Mesothelial cell of epicardium (in vitro differentiated cells): ENCODE measurements at places on chromosomes 12 and 14.
A peak's percentile ranks its signal among the peaks of the same experiment; 100 is the strongest.

DNA sequence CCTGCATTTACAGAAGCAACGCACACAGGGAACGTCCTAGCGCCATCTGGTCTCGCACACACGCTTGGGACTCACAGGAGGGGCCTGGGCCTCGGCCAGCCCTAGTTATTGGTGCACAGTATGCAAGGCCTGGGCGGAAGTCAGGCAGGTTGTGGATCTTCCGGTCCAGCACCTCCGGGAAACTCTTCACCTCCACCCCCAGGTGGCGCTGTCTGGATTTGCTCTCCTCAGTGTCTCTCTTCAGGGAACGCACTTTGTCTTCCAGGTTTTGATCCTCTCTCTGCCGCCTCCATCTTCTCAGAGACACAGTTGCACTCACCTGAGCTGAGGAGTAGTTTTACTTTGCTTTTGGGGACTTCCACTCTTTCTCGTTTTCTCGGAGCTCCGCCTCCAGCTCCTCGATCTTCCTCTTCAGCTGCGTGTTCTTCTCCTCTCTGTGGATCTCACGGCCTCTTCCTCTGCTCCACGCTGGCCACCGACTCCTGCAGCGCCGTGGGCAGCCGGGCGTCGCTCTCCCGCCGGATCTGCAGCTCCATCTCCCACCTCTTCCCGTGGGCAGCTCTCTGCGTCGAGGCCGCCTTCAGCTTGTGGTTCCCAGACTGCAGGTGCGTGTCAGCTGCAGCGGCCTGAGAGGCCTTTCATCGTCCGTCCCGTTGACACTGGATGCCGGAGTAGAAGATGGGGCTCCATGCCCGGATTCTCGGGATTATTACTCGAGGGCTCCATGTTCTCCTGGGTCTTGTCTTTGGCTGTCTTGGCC, 933.8 kb downstream of the TMEM121 start:
- no peaks in the 10 kb centered on the region for H3K27me3 ChIP-seq
- no peak for DNase-seq
- H3K4me3 ChIP-seq = no peak overlapping the region
- no peaks in the 10 kb centered on the region for H3K4me1 ChIP-seq

DNA sequence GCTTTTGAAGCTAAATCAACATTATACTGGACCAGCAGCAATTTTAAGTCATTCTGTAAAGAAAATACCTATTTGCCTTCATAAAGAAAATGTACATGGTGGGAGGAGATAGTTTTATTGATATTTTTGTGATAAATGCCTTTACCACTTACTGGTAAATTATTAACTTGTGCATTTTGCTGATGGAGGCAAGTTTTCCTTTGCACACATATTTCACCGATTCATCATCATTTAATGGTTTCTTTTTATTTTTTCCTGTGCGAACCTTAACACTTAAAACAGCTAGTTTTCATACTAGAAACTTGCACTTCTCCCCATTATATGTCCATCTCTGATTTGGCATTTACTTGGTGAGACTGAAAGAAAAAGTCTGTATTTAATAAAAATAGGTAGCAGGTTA, 239.3 kb downstream of the TRHDE start:
- DNase-seq = no peak
- H3K4me1 ChIP-seq = peaks cover 5% of the 10 kb centered on the region
- H3K4me3 ChIP-seq = no peak overlapping the region
- no peaks in the 10 kb centered on the region for H3K27me3 ChIP-seq

DNA sequence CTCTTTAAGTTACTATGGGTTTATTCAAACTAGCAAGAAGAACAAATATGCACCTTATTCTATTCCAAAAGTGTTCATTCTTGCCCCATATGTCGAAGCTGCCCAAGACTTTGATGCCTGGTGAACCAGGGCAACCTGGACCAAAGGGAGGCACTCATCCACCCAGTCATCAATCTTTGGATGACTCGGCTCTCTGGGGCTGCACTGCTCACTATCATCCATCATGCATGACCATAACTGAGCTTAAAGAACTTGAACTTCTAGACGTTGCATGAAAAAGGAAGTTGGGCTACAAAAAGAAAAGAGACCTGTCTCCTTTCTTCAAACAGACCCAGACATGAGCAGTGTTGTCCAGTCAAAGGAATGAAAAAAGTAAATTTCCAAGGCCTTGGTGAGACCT, 1.2 kb downstream of the KRT4 start:
- no peak overlapping the region for H3K4me3 ChIP-seq
- no peak for DNase-seq
- H3K27me3 ChIP-seq = peaks cover 19% of the 10 kb centered on the region
- H3K36me3 ChIP-seq = no peaks in the 10 kb centered on the region
- peaks cover 23% of the 10 kb centered on the region for H3K4me1 ChIP-seq
- no peak overlapping the region for H3K27ac ChIP-seq

DNA sequence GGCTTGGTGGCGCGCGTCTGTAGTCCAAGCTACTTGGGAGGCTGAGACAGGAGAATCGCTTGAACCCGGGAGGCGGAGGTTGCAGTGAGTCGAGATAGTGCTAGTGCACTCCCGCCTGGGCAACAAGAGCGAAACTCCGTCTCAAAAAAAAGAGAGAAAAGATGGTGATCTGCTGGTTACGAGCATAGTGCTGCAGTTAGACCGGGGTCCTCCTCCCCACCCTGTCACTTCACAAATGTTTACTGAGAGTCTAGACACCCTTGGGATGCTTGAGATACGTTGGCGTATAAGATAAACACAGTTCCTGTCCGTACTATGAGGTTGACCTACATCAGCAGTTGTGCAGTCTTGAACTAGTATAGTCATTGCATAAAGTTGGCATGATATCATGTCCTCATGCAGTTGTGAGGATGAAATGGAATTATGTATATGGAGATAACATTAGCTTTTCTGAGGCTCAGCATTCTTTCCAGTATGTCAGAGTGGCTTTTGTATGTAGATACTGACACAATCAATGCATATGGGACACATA, 787 bp downstream of the ACAD10 start:
- no peak for DNase-seq
- peak overlapping the region; percentile 98 for H3K27ac ChIP-seq
- H3K36me3 ChIP-seq = peaks cover 9% of the 10 kb centered on the region
- no peaks in the 10 kb centered on the region for H3K27me3 ChIP-seq

DNA sequence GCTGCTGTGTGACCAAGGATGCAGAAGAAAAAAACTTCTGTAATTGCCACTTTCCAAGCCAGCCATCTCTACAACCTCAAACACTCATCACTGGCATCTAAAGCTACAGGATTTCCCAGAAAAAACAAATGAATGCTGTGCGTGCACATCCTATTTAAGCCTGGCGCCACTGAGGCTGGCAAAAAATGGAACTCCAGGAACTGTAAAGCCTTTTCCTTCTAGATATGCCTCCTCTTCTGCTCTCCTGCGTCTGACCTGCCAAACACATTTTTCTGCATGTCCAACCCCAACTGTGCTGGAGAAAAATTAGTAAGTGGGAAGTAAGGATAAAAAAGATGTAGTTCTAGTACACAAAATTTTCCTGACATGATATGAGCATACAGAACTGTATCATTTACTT, 184.9 kb downstream of the ITPR2 start:
- H3K27me3 ChIP-seq = no peaks in the 10 kb centered on the region
- peaks cover 29% of the 10 kb centered on the region for H3K4me1 ChIP-seq
- no peak for DNase-seq
- peak overlapping the region; percentile 95 for H3K27ac ChIP-seq

DNA sequence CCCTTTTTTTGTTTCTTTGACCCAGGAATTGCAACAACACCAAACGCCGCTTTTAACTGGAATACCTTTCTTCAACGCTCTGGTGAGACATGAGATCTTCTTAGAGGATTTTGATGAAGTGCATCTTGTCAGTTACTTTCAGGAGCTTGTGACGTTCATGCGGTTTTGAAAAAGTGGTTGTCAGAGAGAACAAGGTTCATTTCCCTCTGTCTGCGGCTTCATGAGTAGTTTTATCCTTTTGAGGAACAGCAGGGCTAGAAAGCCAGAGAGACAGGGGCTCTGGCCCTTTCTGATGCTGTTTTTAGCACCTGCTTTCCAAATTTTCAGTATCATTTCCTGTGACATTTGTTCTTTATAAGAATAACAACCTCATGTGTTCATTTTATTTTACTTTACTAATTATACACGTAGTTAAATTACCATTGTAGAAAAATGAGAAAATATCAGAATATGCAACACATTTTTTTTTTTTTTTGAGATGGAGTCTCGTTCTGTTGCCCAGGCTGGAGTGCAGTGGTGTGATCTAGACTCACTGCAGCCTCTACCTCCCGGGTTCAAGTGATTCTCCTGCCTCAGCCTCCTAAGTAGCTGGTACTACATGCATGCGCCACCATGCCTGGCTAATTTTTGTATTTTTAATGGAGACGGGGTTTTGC, 61.8 kb downstream of the GLT1D1 start:
- no peaks in the 10 kb centered on the region for H3K36me3 ChIP-seq
- H3K4me1 ChIP-seq = peaks cover 2% of the 10 kb centered on the region
- H3K4me3 ChIP-seq = no peak overlapping the region

GRCh38 chr12:62530596-62530995, 64.0 kb downstream of the MON2 start:
- H3K27ac ChIP-seq = no peak overlapping the region
- DNase-seq = no peak
- H3K4me3 ChIP-seq = no peak overlapping the region
- H3K4me1 ChIP-seq = no peaks in the 10 kb centered on the region
- H3K27me3 ChIP-seq = no peaks in the 10 kb centered on the region

- H3K27me3 ChIP-seq = no peaks in the 10 kb centered on the region
- peaks cover 19% of the 10 kb centered on the region for H3K36me3 ChIP-seq
- peaks cover 53% of the 10 kb centered on the region for H3K4me1 ChIP-seq
Observed at GRCh38 chr12:65926119-65926908, 102.0 kb downstream of the HMGA2 start.

DNA sequence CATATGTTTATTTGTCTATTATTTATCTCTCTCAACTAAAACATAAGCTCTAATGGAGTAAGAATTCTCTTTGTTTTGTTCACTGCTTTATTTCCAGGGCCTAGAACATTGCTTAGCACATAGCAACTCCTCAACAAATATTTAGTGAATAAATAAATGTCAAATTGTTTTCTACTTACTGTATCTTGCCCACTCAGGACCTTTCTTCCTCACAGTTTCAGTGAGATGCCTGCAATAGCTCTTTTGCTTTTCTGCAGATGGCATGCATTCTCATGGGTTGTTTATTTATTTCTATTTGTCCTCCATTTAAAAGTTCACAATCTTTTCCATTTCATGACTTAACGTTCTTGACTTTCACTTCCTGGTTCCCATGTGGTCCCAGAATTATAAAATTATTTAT, 94.9 kb upstream of the TTC7B start:
- DNase-seq = no peak
- H3K27ac ChIP-seq = no peak overlapping the region
- no peaks in the 10 kb centered on the region for H3K27me3 ChIP-seq
- H3K4me1 ChIP-seq = peaks cover 7% of the 10 kb centered on the region

- no peak overlapping the region for H3K27ac ChIP-seq
- peaks cover 25% of the 10 kb centered on the region for H3K4me1 ChIP-seq
- no peaks in the 10 kb centered on the region for H3K36me3 ChIP-seq
- H3K4me3 ChIP-seq = no peak overlapping the region
Observed at GRCh38 chr12:78034025-78034424, 203.3 kb downstream of the NAV3 start.

DNA sequence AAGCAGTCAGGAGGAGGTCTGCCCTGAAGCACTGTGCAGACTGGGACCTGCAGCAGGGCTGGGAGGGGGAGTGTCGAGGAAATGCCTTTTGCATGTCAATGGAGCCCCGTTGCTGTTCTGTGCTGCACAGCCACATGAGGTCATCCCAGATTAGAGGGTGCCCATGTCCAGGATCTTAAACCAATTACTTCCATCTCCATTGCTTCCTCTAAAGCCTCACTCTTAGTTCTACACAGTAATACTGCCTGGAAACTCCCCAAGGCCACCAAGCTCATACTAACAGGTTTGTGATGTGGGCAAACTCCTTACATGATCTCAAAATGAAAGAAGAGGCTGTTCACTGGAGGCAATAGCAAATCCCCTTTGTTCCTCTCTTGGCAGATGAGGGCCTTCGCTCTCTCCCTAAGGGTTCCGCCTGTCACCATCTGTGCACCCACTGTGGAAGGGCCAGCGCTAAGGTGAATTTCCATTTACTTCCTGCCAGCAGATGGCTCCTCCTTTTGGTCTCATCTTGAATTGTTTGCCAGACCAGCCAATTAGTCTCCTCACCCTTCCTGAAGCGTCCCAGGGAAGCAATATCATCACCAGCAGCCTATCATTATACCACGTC, 35.4 kb upstream of the LTA4H start:
- H3K27ac ChIP-seq = no peak overlapping the region
- peaks cover 3% of the 10 kb centered on the region for H3K4me1 ChIP-seq
- no peaks in the 10 kb centered on the region for H3K36me3 ChIP-seq
- no peak overlapping the region for H3K4me3 ChIP-seq

- DNase-seq = no peak
- H3K27me3 ChIP-seq = peaks cover 15% of the 10 kb centered on the region
- H3K4me1 ChIP-seq = no peaks in the 10 kb centered on the region
- no peak overlapping the region for H3K4me3 ChIP-seq
- H3K36me3 ChIP-seq = no peaks in the 10 kb centered on the region
- no peak overlapping the region for H3K27ac ChIP-seq
Observed at GRCh38 chr12:108394196-108394595, 55.1 kb upstream of the CMKLR1 start.

GRCh38 chr12:124506145-124506831, 61.1 kb downstream of the NCOR2 start:
- no peak for DNase-seq
- no peaks in the 10 kb centered on the region for H3K36me3 ChIP-seq
- H3K27me3 ChIP-seq = no peaks in the 10 kb centered on the region

- DNase-seq = no peak
- H3K27me3 ChIP-seq = no peaks in the 10 kb centered on the region
- H3K27ac ChIP-seq = peak overlapping the region; percentile 98
- H3K36me3 ChIP-seq = peaks cover 3% of the 10 kb centered on the region
- H3K4me3 ChIP-seq = peak overlapping the region; percentile 93
Observed at GRCh38 chr12:50112456-50113218, 601 bp downstream of the COX14 start.

DNA sequence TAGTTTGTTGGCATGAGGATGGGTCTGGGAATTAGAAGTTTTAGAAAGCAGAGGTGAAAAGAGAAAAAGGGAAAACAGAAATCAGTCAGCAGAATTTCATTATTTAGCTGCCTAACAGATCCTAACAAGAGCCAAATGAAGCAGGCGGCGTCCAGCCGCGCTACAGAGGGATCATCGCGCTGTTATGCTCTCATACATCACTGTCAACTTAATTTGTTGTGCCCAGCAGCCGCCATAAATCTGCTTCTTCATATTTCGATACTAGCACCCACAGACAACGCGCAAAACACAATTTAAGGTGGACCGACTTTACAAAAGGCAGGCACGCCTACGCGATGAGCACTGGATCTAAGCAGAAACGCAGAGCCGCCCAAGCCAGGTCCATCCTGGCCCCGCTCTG, 66.7 kb downstream of the SETD3 start:
- H3K36me3 ChIP-seq = no peaks in the 10 kb centered on the region
- no peak for DNase-seq
- H3K4me3 ChIP-seq = no peak overlapping the region
- H3K27me3 ChIP-seq = no peaks in the 10 kb centered on the region

GRCh38 chr14:90039253-90040010, 22.4 kb upstream of the KCNK13 start:
- no peaks in the 10 kb centered on the region for H3K4me1 ChIP-seq
- no peak overlapping the region for H3K27ac ChIP-seq
- no peaks in the 10 kb centered on the region for H3K27me3 ChIP-seq
- no peak overlapping the region for H3K4me3 ChIP-seq
- no peak for DNase-seq
